ENCODE measurements at places on chromosomes 11 and 22.

DNA sequence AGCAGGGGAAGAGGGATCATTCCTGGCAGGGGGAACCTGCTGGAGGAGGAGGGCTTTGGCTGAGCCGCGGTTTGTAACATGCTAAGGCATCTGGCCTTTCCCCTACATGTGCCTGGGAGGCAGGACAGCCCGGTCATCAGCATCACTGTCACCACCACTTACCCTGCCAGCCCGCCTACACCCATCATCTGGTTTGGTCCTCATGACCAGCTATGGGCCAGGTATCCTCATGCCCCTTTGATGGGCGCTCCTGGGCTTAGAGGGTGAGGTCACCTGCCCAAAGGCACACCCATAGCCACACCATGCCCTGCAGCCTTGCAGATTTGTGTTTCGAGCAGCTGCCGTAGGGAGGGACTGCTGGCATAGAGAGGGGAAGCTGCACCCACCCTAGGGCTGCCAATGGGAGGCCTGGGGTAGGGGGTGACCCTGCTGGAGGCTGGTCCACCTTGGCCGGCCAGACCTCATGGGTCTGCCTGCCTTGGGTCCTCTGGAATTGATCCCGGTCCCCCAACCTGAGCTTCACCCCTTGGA is 2.6 kb downstream of the MRGPRF start:
- DNase-seq: no peak

- no peak for DNase-seq
Observed at GRCh38 chr11:35458846-35459245, 39.5 kb upstream of the SLC1A2 start.

- no peak for DNase-seq
Observed at GRCh38 chr22:45696227-45696626, 24.6 kb downstream of the ATXN10 start.

- no peak for DNase-seq
Observed at GRCh38 chr22:36196254-36197064, 5.2 kb downstream of the APOL4 start.

GRCh38 chr11:11335043-11335442 is 18.0 kb downstream of the CSNK2A3 start:
- no peak for DNase-seq

DNA sequence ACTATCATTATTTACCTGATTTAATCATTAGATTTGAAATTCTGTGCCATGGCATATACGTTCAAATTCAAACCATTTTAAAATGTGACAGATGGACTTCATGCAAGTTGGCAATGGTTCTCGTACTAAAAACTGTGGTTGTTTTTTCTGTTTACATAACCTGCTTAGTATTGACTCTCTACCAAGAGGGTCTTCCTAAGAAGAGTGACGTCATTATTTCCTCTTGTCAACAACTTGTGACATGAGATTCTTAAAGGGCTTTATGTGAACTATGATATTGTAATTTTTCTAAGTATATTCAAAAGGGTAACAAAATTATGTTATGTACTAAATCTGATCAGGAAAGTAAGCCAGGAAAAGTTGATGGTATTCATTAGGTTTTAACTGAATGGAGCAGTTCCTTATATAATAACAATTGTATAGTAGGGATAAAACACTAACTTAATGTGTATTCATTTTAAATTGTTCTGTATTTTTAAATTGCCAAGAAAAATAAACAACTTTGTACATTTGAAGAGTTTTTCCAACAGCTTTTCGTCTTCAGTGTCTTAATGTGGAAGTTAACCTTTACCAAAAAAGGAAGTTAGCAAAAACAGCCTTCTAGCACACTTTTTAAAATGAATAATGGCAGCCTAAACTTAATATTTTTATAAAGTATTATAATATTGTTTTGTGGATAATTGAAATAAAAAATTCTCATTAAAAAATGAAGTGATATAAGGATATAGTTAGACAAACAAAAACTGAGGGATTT is 87.0 kb downstream of the GRK3 start:
- no peak for DNase-seq

- no peak for DNase-seq
Observed at GRCh38 chr22:42468841-42469240, 36.6 kb upstream of the NFAM1 start.

DNA sequence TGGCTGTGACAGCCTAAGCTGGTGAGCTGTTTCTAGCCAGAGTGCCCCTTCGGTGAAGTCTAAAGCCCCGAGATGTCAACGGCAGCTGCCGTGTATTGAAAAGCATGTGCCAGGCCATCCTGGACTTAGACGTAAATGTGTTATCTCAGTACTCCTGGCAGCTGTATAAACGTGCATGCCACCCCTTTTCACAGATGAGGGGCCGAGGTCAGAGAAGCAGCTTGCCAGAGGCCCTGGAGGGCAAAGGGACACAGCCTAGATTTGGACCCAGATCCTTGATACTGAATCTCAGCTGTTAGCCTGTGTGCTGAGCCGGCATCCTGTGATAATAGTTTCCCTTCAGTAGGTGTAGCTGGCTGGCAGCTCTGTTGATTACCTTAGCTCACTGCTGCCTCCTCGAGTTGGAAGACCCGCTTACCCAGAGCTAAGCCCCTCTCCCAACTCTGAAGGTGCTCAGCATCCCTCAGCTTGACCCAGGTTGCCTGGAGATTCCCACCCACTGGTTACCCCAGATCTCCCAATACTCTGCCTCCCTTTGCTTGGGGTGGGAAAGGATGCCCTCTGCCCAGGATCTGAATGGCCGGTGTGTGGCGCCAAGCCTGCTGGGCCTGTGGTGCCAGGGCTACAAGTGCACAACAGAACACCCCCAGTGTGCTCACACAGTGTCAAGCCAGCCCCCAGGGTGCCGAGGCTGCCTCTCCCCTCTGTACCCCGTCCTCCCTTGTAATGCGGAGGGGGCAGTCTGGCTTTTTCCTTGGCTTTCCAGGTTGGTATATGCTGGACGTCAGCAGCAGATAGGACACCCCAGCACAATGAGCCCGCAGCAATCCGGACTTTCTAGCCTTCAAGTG is 59.8 kb upstream of the WNT7B start:
- no peak for DNase-seq

- DNase-seq: no peak
Observed at GRCh38 chr11:46976182-46976854, 39.8 kb downstream of the CSTPP1 start.

DNA sequence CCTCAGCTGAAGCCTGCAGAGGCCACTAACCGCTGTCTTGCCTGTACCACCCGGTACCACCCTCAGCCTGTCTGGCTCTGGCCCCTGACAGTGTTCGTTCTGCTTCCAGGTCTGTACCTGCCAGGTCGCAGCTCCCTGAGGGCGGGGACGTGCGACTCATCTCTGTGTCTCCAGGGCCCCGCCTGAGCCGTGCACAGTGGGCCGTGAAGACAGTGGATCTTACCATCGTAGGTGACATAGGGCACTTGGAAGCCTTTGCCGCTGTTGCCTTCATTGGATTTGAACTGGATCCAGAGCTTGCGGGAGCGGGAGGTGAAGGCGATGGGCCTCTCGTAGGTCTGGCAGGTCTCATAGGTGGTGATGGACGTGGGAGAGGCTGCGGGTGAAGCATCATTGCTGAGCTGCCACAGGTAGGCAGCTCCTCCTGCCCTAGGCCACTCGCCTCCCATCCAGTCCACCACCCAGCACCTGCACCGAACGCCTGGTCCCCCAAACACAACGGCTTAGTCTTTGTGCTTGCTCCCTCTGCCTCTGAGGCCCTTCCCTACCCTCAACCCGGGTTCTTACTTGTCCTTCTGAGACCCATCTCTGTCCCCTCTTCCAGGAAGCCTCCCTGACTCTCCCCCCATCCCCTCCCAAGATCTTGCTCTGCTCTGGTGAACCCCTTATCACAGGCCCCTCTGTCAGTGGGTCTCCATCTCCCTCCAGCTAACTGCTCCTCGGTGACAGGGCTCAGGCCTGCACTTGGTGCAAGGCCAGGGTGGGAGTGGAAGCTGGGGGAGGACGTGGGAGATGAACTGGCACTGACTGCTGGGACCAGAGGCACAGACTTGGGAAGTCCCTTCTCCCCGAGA is 21.1 kb upstream of the TTLL12 start:
- no peak for DNase-seq

DNA sequence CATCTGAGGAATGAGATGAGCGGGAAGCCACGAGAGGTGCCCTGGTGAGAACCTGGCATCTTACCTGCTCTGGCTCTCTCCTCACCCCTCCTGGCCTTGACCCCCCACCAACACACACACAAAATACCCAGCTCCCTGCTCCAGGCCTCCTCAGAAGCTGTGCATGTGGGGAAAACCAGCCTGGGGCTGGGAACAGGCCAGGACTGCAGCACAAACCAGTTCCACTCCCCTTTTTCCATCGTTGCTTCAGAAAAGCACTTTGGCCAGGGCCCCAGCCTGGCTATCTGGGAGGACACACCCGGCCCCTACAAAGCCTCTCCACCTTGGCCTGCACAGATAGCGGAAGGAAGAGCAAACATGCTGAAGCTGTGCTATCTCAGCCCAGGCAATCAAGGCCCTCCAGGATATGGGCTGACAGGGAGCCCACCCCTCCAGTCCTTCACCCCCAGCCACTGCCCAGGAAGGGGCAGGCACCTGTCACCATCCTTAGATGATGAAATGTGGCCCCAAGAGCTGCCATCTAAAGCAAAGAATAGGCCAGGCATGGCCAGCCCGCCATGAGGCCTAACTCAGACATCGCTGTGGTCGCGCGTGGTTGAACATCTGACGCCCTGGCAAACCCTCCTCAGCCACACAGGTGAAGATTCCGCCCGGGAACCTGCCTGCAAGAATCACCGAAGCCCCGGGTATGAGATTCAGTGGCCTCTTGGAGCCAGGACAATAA is 35.4 kb downstream of the PISD start:
- no peak for DNase-seq

DNA sequence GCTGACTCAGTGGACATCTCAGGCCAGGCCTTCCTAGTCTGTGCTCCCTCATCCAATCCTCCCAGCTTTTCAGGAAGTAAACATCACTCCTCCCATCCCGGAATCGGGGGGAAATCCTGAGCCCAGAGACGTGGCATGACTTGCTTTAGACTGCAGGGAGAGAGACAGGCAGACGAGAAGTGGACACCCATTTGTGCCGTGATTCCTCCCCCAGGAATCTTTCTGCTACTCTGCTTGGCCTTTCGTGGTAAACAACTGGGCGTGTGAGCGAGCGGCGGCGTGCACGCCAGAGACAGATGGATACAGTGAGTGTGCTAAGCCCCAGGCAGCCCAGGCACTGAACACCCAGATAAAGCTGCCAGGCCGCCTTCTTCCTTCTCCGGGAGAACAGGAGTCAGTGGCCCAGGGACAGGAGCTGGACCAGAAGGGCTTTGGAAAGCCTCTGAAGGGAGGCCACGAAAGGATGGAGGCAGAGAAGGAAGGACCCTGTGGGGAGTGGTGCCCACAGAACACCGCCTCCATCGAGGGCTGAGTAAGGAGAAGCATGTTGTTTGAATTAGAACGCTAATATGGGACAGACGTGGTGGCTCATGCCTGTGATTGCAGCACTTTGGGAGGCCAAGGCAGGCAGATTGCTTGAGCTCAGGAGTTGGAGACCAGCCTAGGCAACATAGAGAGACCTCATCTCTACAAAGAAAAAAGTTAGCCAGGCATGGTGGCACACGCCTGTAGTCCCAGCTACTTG is 53.0 kb upstream of the PRR5 start:
- no peak for DNase-seq

- no peak for DNase-seq
Observed at GRCh38 chr22:23571486-23571885, 8.6 kb downstream of the IGLL1 start.

- no peak for DNase-seq
Observed at GRCh38 chr11:120067438-120068113, 70.3 kb downstream of the TRIM29 start.

DNA sequence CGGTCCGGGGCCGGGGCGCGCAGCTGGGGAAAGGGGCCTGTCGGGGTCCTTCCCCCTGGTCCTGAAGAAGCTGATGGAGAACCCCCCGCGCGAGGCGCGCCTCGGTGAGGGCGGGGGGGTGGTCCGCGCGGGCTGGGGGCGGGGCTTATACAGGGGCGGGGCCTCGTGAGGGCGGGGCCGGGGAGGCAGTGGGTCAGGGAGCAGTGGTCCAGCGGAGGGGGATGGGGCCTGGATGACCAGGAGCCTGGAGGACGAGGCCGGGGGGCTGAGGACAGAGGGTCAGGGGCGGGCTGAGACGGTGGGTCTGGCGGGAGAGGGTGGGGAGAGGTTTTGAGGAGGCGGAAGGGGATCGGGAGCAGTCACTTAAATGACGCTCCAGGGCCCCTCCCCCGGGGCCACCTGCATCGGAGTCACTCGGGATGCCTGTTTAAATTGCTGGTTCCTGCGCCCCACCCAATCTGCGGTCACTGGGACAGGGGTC is 396 bp downstream of the TEF start:
- peak; percentile 14 for DNase-seq

DNA sequence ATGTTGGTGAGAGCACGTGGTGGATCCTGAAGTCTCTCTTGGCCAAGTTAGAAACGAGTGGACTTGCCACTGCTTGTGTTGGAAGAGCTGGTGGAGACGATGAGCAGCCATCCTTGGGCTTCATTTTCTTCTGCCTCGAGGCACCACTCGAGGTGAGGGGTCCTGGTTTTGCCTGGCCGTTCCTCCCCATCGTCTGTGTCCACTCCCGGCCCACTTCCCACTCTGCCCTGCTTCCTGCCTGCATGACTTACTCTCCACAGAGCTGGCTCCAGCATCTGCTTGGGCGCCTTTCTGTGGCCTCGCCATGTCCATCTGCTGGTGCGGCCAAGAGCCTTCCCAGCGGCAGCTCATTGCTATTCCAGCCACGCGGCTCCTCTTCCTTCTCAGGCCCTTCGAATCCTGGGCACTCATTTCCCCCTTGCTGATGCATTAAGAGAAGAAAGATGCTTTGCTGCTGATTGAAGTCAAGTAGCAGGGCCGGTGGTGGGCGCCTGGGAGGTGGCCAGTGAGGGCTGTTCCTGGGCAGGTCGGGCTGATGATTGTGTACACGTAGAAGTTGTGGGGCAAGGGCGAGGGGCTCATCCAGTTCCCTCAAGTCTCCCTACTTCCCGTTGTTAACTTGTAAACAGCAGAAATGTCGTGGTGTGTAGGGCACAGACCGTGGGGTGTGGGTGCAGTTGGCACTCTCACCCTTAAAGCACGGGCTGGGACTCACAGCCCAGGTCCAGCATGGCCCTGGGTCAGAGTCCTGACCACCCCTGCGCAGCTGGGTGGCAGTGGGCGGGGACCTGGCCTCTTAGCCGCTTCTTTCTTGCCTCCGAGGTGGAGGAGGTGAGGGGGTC is 292.0 kb downstream of the TBC1D22A start:
- no peak for DNase-seq

DNA sequence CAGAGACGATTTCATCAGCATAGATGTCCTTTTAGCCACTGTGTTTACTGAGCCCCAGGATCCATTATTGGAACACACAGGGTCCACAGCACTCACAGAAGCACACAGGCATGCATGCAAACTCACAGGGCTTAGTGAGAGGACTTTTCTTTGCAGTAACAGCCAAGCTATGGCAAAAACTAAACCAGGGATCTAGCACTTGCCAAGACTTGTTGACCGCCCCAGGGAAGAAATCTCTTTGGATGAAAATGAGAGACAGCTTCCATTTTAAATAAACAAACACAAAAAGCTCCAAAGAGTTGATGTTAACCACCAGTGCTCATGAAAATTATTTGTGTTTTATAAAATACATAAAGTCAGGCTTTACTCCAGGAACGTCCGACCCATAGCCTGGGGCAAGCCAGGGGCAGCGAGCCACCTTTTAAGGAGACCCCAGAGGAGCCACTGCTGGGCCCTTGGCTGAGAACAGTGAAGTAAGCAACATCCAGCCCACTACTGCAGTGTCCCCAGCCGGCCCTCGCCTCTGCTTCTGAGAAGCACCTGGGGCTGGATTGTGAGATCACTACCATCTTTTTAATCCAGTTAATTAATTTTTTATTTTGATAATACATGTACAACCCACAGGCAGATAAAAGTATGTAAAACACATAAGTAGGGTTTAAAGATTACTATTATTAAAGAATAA is 22.0 kb upstream of the TFIP11 start:
- no peak for DNase-seq
